Cerebellum (tissue), 4 donors: ENCODE measurements at places on chromosomes 7 and 10.

DNA sequence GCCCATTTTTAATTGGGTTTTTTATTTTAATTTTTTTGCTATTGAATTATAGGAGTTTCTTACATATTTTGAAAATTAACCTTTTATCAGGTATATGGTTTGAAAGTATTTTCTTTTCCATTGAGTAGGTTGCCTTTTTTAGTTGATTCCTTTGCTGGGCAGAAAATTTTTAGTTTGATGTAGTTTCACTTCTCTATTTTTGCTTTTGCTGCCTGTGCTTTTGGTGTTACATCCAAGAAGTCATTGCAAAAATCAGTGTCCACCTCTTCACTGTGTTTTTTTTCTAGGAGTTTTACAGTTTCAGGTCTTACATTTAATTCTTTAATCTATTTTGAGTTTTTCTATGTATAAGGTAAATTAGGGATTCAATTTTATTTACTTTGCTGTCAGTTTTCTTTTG is 129.8 kb upstream of the FERD3L start:
- no peak for DNase-seq

DNA sequence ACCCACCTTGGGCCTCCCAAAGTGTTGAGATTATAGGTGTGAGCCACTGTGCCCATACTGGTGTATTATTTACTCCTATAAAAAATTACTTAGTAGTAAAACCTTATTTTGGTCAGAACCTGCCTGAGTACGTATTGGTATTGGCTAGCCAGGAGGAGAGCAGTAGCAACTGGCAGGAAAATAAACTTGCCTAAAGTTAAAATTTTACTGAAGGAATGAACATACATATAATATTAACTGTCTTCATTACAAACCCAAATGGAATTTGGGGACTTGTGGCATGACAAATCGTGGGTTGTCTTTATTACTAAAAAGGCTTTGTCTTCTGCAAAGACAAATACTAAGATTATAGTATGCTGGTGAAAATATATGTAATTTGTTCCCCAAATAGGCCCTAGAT is 8.4 kb downstream of the RAB18 start:
- DNase-seq = no peak

DNA sequence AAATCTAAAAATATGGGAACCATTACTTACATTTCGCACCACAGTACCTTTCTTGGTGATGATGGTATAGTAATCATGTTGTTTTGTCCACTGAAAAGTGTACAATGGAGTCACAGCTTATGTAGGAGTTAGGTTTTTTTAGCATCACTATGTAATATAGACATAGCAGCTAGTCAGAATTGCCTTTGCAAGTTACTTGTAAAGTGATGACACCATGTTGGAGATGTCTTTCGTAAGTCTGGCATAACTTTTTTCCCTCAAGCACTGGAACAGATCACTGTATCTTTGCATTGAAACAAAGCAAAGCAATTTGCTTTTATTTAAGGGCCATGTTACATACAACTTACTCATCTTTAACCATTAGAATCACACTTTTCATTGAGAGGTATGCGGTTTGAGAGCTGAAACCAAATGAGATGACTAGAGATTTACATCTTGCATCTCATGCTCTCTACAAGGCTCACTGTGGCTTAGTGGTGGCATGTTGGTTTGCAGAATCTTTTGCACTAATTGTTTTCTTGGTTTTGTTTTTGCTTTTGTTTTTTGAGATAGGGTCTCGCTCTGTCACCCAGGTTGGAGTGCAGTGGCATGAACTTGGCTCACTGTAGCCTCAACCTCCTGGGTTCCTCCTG is 18.3 kb downstream of the UBN2 start:
- DNase-seq = no peak

DNA sequence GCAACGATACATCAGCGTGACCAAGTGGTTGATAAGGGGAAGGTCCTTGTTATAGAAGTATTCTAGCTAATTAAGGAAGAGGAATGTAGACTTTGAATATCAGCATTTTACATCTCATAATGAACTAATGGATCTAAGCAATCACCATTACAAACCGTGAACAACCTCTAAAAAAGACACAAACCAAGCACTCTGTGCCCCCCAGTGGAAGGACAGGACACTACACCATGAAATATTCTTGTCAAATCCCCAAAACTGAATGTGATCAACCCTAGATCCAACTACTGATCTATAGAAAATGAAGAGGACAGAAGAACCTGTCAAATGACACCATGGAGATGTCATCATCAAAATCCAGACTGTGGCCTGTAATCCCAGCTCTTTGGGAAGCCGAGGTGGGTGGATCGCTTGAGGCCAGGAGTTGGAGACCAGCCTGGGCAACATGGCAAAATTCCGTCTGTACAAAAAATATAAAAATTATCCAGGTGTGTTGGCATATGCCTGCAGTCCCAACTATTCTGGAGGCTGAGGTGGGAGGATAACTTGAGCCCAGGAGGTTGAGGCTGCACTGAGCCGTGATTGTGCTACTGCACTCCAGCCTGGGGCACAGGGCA is 111.3 kb upstream of the CARD11 start:
- DNase-seq = no peak

GRCh38 chr7:79604841-79605240 is 151.4 kb upstream of the MAGI2 start:
- no peak for DNase-seq

GRCh38 chr7:146136357-146136875 is 19.8 kb downstream of the CNTNAP2 start:
- no peak for DNase-seq

DNA sequence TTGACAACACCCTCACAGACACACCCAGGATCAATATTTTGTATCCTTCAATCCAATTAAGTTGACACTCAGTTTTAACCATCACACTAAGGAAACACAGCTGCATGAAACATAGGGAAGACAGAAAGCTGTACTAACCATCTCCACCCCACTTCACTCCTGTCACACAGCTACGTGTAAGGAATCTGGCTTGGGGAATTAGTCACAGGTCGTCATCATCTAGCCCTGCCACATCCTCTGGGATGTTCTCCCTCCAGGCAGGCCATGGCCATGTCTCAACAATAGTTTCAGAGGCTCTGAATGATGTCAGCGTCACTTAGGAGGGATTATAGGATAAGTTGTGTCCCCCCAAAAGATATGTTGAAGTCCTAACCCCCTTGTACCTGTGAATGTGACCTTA is 10.8 kb upstream of the SEMA3C start:
- no peak for DNase-seq

DNA sequence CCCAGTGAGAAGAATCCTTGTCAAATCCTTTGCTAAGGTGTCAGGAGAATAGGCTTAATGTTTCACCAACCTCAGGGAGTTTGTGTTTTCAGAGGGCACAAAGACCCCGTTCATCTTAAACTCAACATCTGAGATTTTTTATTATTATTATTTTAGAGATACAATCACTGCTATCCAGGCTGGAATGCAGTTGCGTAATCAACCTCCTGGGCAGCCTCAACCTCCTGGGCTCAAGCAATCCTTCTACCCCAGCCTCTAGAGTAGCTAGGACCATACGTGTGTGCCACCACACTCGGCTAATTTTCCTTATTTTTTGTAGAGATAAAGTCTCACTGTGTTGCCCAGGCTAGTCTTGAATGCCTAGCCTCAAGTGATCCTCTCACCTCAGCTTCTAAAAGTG is 599.2 kb downstream of the KCNMA1 start:
- DNase-seq = no peak

DNA sequence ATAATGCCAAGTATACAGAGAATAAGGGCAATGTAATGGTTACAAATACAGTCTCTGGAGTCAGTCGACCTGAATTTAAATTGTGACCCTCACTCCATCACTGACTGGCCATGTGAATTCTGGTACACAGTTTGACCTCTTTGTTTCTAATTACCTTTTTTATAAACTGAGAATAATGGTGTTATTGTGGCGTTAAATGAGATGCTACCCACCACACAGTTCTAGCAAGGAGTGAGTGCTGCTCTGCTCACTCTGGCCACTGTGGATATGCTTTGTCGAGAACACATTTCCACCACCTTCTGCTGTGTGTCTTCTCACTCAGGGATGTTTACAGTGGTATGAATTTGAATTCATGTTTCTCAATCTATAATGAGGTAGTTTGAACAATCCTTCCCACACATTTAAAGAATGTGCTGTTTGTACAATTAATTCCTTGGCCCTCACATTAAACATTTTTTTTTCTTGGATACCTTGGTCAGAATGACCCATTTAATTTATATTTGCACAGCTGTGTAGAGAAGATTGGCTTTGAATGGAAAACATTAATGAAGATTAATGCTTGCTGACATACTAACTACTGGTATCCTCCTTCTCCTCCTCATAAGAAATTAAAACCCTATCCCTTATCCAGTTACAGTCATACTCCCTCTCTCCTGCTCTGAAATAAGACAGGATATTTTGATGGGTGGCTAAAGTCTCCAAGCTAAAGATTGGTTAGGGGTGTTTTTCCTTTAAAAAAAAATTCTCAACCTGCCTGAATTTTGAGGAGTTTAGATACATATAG is 42.4 kb downstream of the PLCE1 start:
- no peak for DNase-seq

GRCh38 chr10:111203615-111204014 is 126.8 kb downstream of the ADRA2A start:
- DNase-seq = no peak

- DNase-seq = no peak
These were observed 25.7 kb upstream of the FAM133B start for GRCh38 chr7:92615861-92616260.

- no peak for DNase-seq
These were observed 193.6 kb downstream of the JCAD start for GRCh38 chr10:29865700-29866355.

DNA sequence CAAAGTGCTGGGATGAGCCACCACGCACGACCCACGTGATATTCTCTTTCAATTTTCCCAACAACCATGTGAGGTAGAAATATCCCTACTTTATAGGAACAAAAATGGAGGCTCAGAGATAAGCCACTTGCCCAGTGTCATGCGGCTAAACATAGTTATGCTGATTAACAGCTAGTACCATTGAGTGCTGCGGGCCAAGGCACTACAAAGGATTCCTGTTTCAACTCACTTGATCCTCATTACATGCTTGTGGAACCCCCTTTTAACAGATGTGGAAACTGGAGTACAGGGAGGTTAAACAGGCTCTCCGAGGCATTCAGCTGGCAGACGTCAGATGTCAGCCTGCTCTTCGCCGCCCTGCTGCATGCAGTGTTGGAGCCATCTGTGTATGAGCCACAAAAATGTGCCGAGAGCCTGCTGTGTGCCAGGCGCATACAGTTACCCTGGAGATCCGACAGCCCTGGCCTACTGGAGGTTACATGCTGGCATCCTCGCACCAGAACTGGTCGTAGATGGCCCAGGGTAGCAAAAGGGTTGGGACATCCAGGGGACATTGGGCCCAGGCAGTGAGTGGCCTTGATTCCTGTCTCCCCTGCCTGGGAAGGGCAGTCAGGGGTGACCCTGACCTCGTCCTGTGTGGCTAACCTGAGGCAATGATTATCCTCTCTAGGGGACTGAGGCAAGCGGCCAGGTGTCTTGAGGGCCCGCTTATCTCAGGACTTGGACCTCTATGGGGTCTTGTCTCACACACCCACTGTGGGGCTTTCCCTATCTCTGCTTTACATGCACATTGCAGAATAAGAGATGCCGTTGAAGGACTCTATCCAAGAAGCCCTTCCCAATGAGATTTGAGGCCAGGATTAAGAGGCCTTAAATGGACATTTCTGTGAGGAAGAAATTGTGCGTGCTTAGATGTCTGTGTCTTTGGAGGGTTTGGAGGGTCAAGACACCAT is 18.5 kb upstream of the SRGN start:
- no peak for DNase-seq

DNA sequence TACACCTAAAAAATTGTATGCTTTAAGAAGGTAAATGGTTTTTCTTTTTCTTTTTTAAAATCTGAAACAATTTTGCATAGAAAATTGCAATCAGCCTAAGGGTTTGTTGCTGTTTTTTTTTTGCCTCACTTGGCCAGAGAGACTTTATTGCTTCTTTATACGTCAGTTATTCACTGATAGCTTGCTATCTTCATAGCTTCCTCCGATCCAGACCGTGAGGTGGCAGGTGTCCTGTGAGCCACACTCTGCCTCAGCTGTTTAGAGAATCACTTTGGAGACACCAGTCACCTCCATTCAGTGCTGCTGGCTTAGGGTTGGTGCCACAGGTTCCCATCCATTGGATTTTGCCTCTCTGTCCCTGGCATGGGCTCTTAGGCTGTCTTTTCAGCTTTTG is 68.0 kb downstream of the HHEX start:
- no peak for DNase-seq

DNA sequence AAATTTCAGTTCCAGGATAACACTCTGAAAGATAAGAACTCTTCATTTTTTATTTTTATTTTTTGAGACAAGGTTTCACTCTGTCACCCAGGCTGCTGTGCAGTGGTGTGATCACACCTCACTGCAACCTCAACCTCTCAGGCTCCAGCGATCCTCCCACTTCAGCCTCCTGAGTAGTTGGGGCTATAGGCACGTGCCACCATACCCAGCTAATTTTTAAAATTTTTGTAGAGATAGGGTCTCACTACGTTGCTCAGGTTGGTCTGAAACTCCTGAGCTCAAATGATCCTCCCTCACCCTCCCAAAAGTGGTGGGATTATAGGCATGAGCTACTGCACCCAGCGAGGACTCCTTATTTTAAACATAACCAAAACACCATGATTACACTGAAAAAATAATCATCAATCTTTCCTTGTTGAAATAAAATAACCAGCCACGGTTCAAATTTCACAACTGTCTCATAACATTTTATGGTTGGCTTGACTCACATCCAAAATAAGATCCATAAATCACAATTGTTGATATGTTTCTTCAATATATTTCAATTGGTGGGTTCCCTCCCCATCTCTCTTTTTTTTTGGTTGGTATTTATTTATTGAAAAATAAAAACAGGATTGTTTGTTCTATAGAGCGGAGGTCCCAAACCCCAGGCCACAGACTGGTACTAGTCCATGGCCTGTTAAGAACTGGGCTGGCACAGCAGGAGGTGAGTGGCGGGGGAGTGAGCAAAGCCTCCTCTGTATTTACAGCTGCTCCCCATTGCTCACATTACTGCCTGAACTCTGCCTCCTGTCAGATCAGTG is 60.1 kb upstream of the FAM171A1 start:
- no peak for DNase-seq

GRCh38 chr7:50450590-50451032 is 461 bp upstream of the FIGNL1 start:
- no peak for DNase-seq

GRCh38 chr7:25287291-25287690 is 59.0 kb upstream of the NPVF start:
- DNase-seq = no peak

- DNase-seq = no peak
These were observed 757.1 kb downstream of the SORCS3 start for GRCh38 chr10:105398202-105398601.

- no peak for DNase-seq
These were observed 638.4 kb downstream of the GALNT17 start for GRCh38 chr7:71770269-71770907.

GRCh38 chr7:140623980-140624379 is 16.6 kb downstream of the DENND2A start:
- no peak for DNase-seq

GRCh38 chr7:22559829-22560489 is 60.0 kb upstream of the STEAP1B start:
- DNase-seq = peak; percentile 27

DNA sequence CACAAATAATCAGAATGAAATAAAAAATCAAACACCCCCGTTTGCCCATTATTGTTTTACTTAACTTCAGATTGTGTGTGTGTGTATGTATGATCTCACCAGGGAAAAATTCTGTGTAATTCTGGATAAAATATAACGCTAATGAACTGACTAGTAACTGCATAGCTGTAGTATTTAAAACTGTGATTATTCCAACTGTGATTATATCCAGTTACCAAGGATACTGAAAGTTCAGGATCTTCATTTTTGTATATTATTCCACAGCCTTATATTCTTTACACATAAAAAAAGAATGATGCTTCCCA is 2.9 kb downstream of the TWIST1 start:
- no peak for DNase-seq
